ENCODE measurements at places on chromosomes 3 and 15. TPM values are rescaled to one million over a fixed set of nuclear protein-coding genes. Genes with fewer than 3 reads are reported as not detected.

PLAAT1 gene
- polyA plus RNA-seq: 21.1 TPM

FEZF2 gene
- not detected for polyA plus RNA-seq

DNA sequence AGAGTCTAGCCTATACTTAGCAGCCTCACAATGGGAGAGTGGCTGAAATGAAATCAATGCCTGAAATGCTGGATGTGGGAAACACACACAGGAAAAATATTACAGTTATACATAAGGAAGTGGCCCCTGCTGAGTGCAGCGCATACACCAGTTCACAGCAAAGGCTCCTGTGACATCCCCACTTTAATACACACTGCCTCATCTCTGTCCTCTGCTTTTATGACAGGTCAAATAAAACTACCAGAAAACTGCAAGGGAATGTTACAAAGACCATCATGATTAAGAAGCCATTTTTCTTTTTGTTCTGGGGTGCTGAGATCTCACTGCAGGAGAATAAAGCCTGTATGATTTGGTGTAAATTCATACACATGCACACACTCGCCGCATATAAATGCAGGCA lies 214.3 kb downstream of the ARRDC4 start:
- DNase-seq: no peak

DNA sequence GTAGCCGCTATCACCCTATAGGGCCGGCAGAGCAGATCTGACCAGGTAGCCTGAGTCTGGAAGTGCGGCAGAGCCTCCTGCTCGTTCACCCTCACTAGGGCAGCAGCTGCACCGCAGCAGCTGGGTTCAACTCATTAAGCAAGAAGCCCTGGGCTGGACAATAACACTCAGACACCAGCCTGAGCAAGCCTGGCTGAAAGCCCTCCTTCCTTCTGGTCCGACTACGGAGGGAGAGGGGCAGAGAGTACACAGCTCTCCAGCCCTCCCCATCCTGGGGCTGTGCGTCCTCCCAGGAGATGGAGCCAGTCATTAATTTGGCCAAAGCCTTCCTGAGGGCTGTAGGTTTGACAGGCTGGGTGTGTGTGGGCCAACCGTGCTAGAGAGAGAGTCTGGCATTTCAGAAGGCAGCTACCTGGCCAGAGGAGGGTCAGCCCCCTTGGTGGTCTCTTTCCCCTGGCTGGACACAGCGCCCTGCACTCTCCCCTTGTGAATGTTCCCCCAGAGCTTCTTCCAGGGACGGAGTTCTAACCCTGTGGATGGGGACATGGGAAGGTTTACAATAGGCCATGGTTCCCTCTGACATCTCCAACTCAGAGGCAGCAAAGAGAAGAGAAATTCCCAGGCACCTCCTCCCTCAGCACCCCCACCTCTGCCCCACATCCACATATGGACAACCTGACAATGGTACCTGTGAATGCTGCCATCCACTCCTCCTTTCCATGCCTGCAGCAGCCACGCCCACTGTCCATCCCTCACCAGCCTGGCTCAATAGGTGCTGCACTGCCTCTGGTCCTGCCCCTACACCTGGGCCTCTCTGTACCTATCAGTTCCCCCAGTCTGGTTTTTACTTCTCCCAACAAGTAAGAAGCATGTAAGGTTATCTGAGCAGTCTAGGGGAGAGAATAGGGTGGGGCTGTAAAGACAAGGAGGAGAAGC lies 6.5 kb downstream of the CHRNB4 start:
- DNase-seq: no peak

GRCh38 chr3:8879347-8879944 lies 83.8 kb downstream of the RAD18 start:
- DNase-seq: no peak

CAMK2N2 gene
- polyA plus RNA-seq: not detected

MUC20 gene
- 6.6 TPM for polyA plus RNA-seq

Data from hindlimb muscle (tissue), 1 donor.